ENCODE measurements at places on chromosomes 7 and 10.

DNA sequence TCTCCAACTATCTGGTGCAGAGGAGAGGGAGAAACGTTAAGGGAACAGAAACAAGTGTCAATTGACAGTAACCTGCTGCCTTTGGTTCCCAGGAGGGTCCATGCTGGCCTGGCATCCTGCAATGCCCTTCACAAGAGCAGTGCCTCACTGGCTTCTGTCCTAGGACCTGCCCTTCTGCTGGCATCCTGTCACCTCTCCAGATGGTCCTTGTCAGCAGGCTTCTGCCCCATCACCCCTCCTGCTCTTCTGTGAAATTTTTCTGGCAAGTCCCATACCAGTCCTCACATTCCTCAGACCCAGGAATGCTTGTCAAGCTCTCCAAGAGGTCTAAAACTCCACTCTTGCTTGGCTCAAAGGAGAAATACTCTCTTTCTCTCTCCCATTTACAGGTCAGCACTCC is 34.2 kb downstream of the C10orf67 start:
- no peak for DNase-seq

- DNase-seq: no peak
Observed at GRCh38 chr10:28715757-28716156, 38.4 kb downstream of the BAMBI start.

DNA sequence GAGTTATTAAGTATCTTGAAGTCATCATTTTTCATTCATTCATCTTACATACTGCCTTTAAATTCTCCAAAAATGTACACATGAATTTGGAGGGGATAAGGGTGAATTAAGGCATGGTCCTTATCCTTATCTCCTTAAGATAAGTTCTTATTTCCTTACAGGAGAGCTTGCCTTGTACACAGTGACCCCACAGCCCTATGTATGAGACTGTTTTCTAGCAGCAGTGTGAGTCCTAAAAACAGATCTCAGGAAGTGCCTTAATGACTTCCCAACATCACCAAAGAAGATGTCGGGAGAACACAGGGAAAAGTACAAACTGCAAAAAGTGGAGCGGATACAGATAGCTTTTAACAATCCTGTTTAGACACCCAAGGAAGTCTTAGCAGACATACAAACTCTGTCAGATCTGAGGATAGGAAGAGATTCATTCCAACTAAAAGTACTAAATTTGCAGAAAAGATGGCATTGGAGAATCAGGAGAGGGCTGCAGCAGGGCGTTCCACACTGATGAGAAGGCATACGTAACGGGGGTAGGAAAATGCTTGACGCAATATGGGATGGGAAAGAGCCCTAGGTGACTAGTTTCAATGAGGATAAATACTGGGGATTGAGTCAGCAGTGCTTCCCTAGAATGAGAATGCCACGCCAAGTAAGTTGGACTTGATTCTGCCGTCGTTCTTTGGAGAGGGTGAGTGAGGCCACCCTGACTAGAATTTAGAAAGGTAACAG is 570.2 kb downstream of the PARD3 start:
- DNase-seq: no peak

DNA sequence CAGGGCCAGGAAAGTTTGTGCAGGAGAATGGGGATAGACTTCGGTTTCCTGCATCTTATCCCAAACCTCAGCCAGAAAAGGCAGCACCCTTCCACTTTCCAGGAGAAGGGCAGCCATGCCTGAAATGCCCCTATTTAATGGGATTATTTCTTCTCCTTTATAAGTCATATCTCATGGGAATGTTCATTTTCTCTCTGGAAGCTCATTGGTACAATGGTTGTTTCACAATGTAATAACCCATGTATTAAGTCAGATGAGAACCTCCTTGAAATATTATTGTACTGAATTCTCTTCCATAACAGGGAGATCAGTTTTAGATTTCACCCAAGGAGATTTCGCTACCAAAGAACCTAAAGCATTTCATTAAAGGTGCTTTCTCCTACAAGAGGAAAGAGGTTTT is 457.5 kb downstream of the KCNMA1 start:
- DNase-seq: no peak

DNA sequence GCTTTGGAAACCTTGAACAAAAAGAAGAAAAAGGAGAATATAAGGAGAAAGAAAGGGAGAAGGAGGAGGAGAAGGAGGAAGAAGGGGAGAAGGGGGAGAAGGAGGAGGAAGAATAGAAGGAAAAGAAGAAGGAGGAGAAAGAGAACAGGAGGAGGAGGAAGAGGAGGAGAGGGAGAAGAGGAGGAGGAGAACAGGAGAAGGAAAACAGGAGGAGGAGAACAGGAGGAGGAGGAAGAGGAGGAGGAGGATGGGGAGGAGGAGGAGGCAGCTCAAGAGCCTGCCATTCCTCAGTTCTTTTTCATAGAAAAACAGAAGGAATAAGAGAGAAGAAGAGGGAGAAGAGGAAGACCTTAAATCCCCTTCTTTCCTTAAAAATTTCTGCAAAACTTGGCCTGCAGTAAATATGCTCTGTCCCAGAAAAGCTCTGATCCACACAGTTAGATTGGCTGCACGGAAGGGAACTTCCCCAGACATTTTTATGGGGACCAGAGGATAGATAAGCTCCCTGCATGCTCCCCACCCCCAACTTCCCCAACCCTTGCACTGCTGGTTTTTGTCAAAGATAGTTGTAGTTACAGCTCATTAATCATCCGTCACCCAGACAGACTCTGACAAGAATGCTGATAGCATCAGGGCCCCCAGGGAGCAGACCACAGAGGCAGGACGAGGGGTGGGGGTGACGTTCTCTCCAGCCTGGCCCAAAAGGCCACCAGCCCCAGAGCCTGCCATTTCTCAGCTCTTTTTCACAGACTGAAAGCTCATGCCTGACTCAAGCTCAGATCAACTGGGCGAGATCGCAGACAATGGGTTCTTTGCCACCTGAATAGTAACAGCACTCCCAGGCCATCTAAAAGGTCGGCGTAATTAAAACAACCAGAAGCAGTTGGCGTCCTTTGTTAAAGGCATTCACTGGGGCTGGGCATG is 34.5 kb upstream of the LYZL1 start:
- no peak for DNase-seq

DNA sequence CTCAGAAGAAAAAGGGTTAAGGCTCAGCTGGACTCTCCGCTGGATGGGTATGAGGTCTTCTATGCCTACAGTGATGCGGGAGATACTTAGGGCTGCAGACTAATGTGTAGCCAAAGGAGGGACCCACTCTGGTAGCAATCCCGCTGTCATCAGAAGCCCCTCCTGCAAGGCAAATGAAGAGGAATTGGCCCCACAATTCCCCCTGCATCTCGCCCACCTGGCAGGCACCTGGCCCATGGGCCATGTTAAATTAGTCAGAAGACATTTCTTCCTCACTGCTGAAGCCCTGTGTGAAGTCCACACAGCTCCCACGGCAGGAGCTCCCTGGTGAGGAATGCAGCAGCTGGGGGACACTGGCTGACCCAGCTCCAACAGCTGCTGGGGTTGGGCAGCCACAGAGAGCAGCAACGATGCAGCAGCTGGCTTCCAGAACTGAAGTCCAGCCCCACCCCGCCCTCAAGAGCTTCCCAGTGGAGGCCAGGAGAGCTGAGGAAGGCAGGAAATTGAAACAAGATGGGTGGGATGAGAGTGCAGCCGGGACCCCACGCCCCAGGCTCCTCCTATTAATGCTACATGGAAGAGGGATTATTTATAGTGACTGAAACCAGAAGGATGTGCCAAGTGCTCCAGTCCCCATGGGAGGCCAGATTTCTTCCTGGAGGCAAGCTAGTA is 5.5 kb downstream of the VSTM4 start:
- DNase-seq: peak; percentile 79

DNA sequence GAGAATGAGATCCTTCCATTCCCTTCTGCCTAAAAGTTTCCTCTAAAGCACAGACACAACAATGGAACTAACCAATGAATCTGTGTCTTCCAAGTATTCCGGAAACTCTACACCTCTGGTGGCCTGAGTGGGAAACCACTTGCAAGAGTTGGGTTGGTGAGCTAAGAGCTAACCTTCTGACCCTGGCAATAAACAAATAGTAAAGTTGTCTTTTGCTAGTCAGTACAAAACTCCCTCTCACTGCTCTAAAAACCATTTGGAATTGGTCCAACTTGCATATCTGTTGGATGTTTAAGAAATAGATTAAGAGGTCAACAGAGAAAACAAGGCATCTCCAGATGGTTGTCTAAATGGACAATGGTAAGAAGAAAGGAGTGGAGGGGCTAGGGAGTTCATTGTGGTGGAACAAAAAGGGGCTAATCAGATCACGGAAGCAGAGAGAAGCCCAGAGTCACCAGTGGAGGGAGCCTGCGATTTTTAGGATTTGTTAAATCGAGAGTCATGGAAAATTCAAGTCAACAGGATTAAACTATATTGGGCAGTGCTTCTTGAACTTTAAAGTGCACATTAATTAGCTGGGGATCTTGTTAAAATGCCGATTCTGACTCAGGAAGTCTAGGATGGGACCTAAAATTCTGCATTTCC is 192.3 kb downstream of the EVX1 start:
- DNase-seq: peak; percentile 69

DNA sequence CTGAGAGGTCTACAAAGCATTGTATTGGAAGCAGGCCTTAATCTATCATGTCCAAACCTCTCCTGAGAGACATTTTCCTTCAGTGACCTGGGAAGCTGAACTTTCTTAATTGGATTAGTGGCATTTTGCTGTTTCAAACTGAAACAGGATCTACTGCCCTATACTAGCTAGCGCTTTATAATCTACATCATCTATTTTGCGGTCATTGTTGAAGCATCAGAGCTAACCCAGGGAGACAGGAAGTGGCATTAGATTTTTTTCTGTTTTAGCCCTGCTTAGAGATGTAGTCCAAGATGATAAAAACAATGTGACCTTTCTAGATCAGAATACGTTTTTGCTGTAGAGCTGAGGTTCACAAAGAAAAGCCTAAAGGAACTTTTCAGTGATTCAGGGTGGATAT is 147.4 kb upstream of the AGR3 start:
- DNase-seq: no peak

- DNase-seq: no peak
Observed at GRCh38 chr10:3926675-3927525, 141.9 kb upstream of the KLF6 start.

DNA sequence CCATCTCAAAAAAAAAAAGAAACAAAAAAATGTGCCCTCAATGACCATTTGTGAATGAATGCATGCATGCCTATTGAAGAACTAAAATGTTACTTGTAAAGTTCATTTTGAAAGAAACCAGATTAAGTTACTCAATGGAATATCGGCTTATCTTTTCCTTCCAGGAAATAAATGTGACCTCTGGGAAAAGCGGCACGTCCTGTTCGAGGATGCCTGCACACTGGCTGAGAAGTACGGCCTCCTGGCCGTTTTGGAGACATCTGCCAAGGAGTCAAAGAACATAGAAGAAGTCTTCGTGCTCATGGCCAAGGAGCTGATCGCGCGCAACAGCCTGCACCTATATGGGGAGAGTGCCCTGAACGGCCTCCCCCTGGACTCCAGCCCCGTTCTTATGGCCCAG is 21.9 kb downstream of the RAB19 start:
- no peak for DNase-seq

- no peak for DNase-seq
Observed at GRCh38 chr7:40024048-40024447, 74.0 kb downstream of the CDK13 start.

DNA sequence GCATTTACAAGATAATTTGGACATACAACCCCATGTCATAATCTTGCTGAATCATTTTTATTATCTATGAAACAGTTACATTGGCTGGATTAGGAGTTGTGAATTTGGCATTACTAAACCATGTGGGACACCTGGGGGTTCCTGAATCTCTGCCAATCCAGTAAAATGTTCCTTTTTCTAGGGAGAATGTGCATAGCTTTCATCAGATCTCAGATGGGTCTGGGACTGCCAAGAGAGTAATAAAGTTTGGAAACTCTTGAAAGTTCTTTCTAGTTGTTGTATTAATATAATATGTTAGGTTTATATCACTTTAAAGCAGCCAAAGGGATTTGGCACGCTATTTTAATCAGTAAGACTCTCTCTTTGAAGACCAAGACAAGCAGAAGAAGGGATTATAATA is 62.7 kb downstream of the SEMA3E start:
- no peak for DNase-seq

Measured in HFF-Myc (cell line).